Transverse colon (tissue), 4 donors: ENCODE measurements at places on chromosomes 7 and 10.

DNA sequence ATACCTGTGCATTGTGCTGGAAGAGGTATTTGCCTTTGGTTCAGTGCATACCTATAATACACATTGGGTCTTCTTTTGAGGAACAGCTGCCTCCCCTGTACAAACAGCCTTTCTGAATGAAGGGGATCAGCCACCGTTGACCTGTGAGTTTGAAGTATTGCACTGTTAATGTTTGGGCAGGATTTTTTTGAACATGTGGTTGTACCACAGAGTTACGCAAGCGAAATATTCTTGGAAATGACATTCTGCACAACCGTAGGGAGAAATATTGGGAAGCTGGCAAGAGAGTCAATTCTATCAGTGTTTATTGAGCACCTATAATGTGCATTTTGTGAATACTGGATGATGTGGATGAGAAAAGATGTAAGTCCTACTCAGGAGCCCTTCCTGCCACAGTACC is 270.6 kb downstream of the AUTS2 start:
- H3K36me3 ChIP-seq = no peaks in the 10 kb centered on the region
- no peaks in the 10 kb centered on the region for H3K4me1 ChIP-seq
- no peak overlapping the region for H3K27ac ChIP-seq
- no peak for DNase-seq
- no peaks in the 10 kb centered on the region for H3K27me3 ChIP-seq
- H3K4me3 ChIP-seq = no peak overlapping the region

DNA sequence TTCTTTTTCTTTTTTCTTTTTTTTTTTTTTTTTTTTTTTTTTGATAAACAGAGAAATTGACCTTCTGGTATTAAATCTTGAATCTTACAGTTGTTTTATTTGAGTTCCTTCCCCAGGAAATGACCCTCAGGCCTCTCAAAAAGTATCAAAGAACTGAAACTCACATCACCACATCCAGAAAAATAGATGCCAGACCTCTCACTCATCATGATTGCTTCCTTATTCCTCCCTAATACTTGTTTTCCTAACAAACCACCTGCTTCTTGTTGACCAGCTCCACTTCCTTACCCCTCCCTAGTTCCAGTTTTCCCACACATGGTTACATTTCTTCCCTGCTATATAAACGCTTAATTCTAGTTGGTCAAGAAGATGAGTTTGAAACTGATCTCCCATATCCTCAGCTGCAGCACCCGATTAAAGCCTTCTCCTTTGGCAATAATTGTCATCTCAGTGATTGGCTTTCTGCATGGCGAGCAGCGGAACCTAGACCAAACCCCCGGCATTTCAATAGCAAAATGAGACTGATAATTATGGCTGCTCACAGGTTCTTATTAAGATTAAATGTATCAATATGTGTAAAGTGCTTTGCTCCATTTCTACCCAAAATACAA is 681.1 kb upstream of the AUTS2 start:
- no peaks in the 10 kb centered on the region for H3K36me3 ChIP-seq
- H3K27ac ChIP-seq = no peak overlapping the region
- no peaks in the 10 kb centered on the region for H3K4me1 ChIP-seq
- no peak overlapping the region for H3K4me3 ChIP-seq
- no peak for DNase-seq

DNA sequence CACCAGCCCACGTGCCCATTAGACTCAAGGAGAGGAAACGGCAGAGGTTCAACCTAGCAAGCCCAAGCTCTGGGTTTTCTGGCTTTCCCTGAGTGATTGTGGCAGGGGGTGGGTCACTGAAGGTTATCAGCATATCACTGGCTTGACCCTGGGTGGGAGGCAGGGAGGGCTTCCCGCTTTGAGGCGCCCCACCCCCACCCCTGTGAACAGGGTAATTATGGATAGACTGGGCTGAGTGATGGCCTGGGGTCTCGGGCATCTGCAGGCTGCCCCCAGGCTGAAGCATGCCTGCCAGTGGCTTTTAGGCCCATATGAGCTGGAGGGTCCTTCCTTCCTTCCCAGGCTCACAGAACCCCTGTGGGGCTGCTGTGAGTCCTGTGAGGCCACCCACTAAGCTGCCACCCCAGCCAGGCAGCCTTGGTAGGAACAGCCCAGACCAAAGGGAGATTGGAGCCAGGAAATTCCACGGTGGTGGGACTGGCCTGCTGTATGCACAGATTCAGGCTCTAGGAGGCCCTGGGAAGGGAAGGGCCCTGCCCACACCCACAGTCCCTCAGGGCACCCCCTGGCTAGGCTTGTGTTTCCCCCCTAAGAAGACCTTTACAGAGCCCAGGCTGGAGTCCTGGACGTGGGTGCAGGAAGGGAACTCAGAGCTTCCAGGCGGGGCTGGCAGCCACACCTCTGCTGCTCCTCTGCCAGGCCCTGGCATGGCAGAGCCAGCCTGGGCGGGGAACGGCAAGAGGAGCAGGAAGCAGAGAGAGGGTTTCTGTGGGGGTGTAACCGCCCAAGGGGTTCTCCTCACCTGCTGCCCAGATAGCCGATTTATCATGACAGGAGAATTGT is 33.1 kb downstream of the GPRIN2 start:
- peaks cover 17% of the 10 kb centered on the region for H3K4me1 ChIP-seq
- H3K27me3 ChIP-seq = no peaks in the 10 kb centered on the region
- peak; percentile 85 for DNase-seq
- peak overlapping the region; percentile 52 for H3K27ac ChIP-seq
- H3K4me3 ChIP-seq = no peak overlapping the region

- no peak overlapping the region for H3K4me3 ChIP-seq
- H3K4me1 ChIP-seq = no peaks in the 10 kb centered on the region
- H3K36me3 ChIP-seq = no peaks in the 10 kb centered on the region
- no peak for DNase-seq
- no peaks in the 10 kb centered on the region for H3K27me3 ChIP-seq
- H3K27ac ChIP-seq = no peak overlapping the region
Measured at GRCh38 chr7:115299397-115300037, 377.6 kb downstream of the MDFIC start.

GRCh38 chr10:3928078-3928477 is 143.1 kb upstream of the KLF6 start:
- peaks cover 10% of the 10 kb centered on the region for H3K4me1 ChIP-seq
- no peak for DNase-seq
- H3K36me3 ChIP-seq = no peaks in the 10 kb centered on the region
- H3K4me3 ChIP-seq = no peak overlapping the region
- H3K27ac ChIP-seq = no peak overlapping the region

DNA sequence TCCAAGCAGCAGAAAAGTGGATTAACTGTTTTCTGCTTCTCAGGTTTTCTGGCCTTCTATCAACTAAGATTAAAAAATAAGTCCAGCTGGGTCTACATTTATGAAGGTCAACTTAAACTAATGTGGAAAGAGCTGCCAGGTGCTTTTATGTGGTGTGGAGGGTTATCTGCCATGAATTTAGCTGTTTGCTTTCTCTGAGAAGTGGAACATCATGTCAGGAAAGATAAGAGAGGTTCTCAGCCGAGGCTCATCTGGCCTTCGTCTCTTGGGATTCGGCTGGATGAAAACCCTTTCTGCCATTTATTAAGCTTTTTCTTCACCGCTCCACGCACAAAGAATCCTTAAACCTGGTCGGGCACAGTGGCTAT is 5.5 kb downstream of the PTPRN2 start:
- H3K36me3 ChIP-seq = no peaks in the 10 kb centered on the region
- peak overlapping the region; percentile 59 for H3K27ac ChIP-seq
- peaks cover 19% of the 10 kb centered on the region for H3K4me1 ChIP-seq
- H3K27me3 ChIP-seq = peaks cover 44% of the 10 kb centered on the region
- H3K4me3 ChIP-seq = no peak overlapping the region

- H3K27ac ChIP-seq = no peak overlapping the region
- no peaks in the 10 kb centered on the region for H3K36me3 ChIP-seq
- H3K4me3 ChIP-seq = no peak overlapping the region
- no peaks in the 10 kb centered on the region for H3K4me1 ChIP-seq
- no peak for DNase-seq
Measured at GRCh38 chr7:159227433-159227832, 82.8 kb upstream of the VIPR2 start.

- H3K4me1 ChIP-seq = peaks cover 2% of the 10 kb centered on the region
- no peak for DNase-seq
- no peak overlapping the region for H3K27ac ChIP-seq
- H3K36me3 ChIP-seq = no peaks in the 10 kb centered on the region
Measured at GRCh38 chr7:2710901-2711551, 23.0 kb downstream of the AMZ1 start.

- H3K4me3 ChIP-seq = no peak overlapping the region
- H3K4me1 ChIP-seq = no peaks in the 10 kb centered on the region
- DNase-seq = no peak
- no peaks in the 10 kb centered on the region for H3K36me3 ChIP-seq
Measured at GRCh38 chr7:96285579-96285978, 36.3 kb downstream of the SLC25A13 start.

DNA sequence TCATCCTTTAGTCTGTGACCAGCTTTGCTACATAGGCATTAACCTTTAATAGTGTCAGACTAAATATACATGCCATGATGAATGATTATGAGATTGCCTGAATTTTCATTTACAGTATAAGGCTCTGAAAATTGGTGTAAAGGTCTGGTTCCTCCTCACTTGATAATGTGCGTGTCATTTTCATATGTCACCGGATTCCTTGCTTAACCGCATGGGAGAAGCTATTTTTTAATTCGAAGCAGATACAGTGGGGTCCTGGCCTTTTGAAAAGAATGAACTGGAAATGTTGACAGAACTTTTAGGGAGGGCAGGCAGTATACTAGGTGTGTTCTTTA is 192.4 kb upstream of the SH2B2 start:
- no peaks in the 10 kb centered on the region for H3K27me3 ChIP-seq
- no peak overlapping the region for H3K4me3 ChIP-seq
- H3K36me3 ChIP-seq = no peaks in the 10 kb centered on the region
- H3K4me1 ChIP-seq = peaks cover 16% of the 10 kb centered on the region

DNA sequence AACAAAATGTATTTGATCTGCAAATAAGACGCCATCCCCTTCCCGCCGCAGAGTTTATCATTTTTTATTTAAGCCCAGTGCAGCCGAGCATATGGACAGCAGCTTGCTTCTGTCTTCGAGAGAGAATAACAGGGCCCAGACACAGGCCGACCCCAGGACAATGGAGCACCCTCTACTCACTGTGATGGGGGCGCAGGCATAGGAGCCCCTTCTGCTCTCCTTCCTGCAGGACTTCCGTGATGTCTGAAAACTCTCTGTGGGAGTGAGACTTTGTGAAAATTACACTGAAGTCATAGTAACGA is 134.8 kb downstream of the OAT start:
- no peaks in the 10 kb centered on the region for H3K4me1 ChIP-seq
- DNase-seq = no peak
- H3K36me3 ChIP-seq = no peaks in the 10 kb centered on the region
- no peak overlapping the region for H3K27ac ChIP-seq
- no peak overlapping the region for H3K4me3 ChIP-seq
- no peaks in the 10 kb centered on the region for H3K27me3 ChIP-seq
